Astrocyte (in vitro differentiated cells and primary cell): ENCODE measurements at places on chromosomes 6 and 20. TPM values are rescaled to one million over a fixed set of nuclear protein-coding genes. Genes with fewer than 3 reads are reported as not detected.

DNA sequence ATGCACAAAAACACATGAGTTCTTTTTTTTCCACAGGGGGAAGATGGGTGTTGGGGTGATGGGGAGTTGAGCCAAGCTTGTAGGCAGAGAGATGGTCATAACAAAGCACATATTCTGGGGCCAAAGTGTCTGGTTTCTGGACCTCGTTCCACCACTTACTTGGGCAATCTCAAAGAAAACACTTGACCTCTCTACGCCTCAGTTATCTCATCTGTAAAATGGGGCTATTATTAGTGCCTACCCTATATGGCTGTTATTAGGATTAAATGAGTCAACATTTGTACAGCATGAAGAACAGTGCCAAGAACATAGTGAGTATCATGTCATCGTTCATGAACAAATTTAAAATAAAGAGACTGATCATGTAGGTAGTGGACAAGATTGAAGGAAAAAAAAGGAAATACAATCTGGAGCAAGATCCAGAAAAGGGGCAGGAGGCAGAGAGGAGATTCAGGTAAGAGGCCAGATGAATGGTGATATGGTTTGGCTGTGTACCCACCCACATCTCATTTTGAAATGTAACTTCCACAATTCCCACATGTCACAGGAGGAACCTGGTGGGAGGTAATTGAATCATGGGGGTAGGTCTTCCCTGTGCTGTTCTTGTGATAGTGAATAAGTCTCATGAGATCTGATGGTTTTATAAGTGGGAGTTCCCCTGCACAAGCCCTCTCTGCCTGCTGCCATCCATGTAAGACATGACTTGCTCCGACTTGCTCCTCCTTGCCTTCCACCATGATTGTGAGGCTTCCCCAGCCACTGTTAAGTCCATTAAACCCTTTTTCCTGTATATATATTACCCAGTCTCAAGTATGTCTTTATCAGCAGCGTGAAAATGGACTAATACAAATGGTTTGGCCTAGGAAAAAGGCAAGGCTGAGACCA is 14.2 kb downstream of the EEF1E1 start:
- no peak overlapping the region for H3K27ac ChIP-seq
- H3K36me3 ChIP-seq = peaks cover 34% of the 10 kb centered on the region
- H3K4me3 ChIP-seq = no peak overlapping the region
- no peak for DNase-seq

- H3K36me3 ChIP-seq = peaks cover 83% of the 10 kb centered on the region
- DNase-seq = no peak
- H3K4me3 ChIP-seq = no peak overlapping the region
These were observed 7.7 kb downstream of the RBM39 start for GRCh38 chr20:35734374-35734773.

GRCh38 chr6:30875244-30876038 is 8.9 kb upstream of the DDR1 start:
- DNase-seq = no peak
- no peaks in the 10 kb centered on the region for H3K27me3 ChIP-seq
- H3K36me3 ChIP-seq = no peaks in the 10 kb centered on the region
- no peak overlapping the region for H3K4me3 ChIP-seq

The OR2J3 gene
- not detected in 2 replicates for total RNA-seq

The NFATC2 gene
- total RNA-seq = 3.9 and 4.1 TPM in 2 replicates

DNA sequence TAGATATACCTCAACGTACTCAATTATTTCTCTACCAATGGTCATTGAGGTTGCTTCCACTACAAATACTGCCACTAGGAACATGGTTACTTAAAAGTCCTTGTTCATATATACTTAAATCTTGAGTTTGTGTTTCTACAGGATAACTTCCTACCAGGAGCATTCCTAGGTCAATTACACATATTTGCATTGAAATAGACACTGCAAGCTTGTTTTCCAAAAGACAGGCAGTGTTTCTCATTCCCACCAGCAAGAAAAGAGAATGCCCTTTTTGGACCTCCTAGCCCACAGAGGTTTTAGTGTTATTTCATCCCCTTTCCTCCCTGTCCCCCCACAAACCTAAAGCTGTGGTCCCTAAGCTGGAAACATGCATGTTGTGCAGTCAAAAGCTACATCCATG is 177.3 kb downstream of the ID4 start:
- DNase-seq = no peak
- H3K4me3 ChIP-seq = no peak overlapping the region
- H3K36me3 ChIP-seq = no peaks in the 10 kb centered on the region
- no peaks in the 10 kb centered on the region for H3K27me3 ChIP-seq
- no peak overlapping the region for H3K27ac ChIP-seq

- DNase-seq = peak; percentile 28
- no peak overlapping the region for H3K27ac ChIP-seq
- no peak overlapping the region for H3K4me3 ChIP-seq
- no peaks in the 10 kb centered on the region for H3K27me3 ChIP-seq
- no peaks in the 10 kb centered on the region for H3K4me1 ChIP-seq
These were observed 36.9 kb upstream of the TRAF3IP2 start for GRCh38 chr6:111642463-111643158.

GRCh38 chr6:14371530-14371929 is 254.0 kb downstream of the CD83 start:
- H3K36me3 ChIP-seq = no peaks in the 10 kb centered on the region
- no peak for DNase-seq
- H3K27me3 ChIP-seq = no peaks in the 10 kb centered on the region
- no peak overlapping the region for H3K27ac ChIP-seq
- H3K4me1 ChIP-seq = no peaks in the 10 kb centered on the region

The DLK2 gene
- total RNA-seq = 0.41 and 0.68 TPM in 2 replicates

DNA sequence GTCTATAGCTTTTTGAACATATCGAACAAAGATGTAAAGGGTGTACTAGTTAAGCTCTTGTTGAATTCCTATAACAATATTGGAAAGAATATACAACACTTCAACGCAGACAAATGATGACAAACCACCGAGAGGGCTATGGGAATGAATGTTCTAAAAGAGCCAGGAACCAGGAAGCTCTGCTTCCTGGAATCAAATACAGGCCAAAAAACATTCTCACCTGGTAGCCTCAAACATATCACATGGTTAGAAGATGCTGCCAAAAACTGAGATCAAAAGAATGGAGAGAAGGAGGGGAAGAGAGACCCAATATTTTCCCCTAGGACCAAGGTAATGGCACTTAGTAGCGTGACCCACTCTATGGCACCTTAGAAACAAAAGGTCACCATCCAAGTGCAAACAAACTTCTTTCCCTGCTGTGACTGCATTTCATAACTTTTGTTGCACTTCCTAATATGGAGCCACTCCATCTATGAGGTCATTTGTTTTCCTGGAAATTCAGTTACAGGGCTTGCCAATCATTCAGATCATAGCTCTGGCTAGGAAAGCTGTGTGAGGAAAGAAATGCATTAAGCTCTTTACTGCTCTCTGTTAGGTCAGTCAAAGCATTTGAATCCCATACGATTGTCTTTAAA is 199.2 kb upstream of the NT5E start:
- no peaks in the 10 kb centered on the region for H3K27me3 ChIP-seq
- H3K36me3 ChIP-seq = no peaks in the 10 kb centered on the region
- no peak overlapping the region for H3K4me3 ChIP-seq
- no peaks in the 10 kb centered on the region for H3K4me1 ChIP-seq

The XKR7 gene
- total RNA-seq = 0.36 and 0.48 TPM in 2 replicates

GRCh38 chr20:1331801-1332453 is 3.0 kb upstream of the SDCBP2 start:
- H3K4me3 ChIP-seq = no peak overlapping the region
- no peaks in the 10 kb centered on the region for H3K36me3 ChIP-seq
- H3K27ac ChIP-seq = no peak overlapping the region
- H3K27me3 ChIP-seq = no peaks in the 10 kb centered on the region
- H3K4me1 ChIP-seq = peaks cover 19% of the 10 kb centered on the region
- DNase-seq = no peak

The RUNX2 gene
- total RNA-seq = 26.1 and 32.6 TPM in 2 replicates

The B3GAT2 gene
- total RNA-seq = not detected in 2 replicates

DNA sequence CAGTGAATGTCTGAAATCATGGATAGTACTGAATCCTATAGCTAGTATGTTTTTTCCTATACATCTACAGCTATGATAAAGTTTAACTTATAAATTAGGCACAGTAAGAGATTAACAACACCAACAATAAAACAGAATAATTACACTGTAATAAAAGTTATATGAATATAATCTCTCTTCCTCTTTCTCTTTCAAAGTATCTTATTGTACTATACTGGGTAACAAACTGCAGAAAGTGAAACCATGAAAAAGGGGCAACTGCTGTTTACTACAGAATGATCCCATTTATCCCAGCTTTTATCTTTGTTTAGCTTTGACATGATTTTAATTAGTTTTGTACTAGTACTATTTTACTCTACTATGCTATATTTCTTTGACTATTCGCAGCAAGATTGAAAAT is 25.8 kb downstream of the ESF1 start:
- peaks cover 11% of the 10 kb centered on the region for H3K36me3 ChIP-seq
- no peak overlapping the region for H3K27ac ChIP-seq
- H3K4me3 ChIP-seq = no peak overlapping the region
- no peaks in the 10 kb centered on the region for H3K27me3 ChIP-seq

DNA sequence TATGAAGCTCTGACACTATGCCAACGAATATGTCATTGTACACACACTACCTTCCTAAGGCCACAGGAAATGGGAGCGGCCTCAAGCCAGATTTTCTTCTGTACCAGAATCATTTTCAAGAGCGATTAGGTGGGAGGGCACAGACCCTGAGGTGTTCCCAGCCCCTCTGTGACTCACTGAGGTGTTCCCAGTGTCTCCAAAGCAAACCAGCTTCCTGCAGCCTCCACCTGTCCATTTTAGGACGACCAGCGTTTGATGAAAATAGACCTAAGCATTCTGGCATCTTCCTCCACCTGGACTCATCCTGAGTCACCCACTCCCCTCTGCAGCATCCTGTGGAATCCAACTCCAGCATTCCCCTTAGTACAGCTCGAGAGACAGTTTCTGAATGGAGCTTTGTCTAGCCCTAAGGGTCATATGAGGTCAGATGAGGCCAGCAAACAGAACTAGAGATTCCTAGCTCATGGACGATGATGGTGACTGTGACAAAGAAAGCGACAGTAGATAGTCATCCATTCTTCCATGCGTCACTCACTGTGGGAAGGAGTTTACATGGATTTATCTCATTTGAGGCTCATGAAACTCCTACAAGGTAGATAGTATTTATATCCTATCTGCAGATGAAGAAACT is 203.4 kb downstream of the PTPRT start:
- no peaks in the 10 kb centered on the region for H3K4me1 ChIP-seq
- no peaks in the 10 kb centered on the region for H3K36me3 ChIP-seq
- no peaks in the 10 kb centered on the region for H3K27me3 ChIP-seq
- no peak for DNase-seq
- no peak overlapping the region for H3K27ac ChIP-seq

- H3K36me3 ChIP-seq = no peaks in the 10 kb centered on the region
- DNase-seq = no peak
- H3K4me1 ChIP-seq = no peaks in the 10 kb centered on the region
- H3K4me3 ChIP-seq = no peak overlapping the region
These were observed 51.4 kb downstream of the ZBTB9 start for GRCh38 chr6:33505548-33506370.

The TCP11 gene
- not detected in 2 replicates for total RNA-seq

The SEMG1 gene
- total RNA-seq = not detected in 2 replicates

GRCh38 chr6:100452998-100453397 is 11.7 kb downstream of the SIM1 start:
- H3K4me3 ChIP-seq = no peak overlapping the region
- DNase-seq = no peak
- H3K27ac ChIP-seq = no peak overlapping the region
- H3K4me1 ChIP-seq = no peaks in the 10 kb centered on the region

The ZNF831 gene
- total RNA-seq = not detected in 2 replicates

The PRICKLE4 gene
- 3.1 and 3.4 TPM in 2 replicates for total RNA-seq

The LINC00237 gene
- not detected in 2 replicates for total RNA-seq

- peaks cover 31% of the 10 kb centered on the region for H3K4me1 ChIP-seq
- DNase-seq = peak; percentile 64
- H3K36me3 ChIP-seq = no peaks in the 10 kb centered on the region
- peak overlapping the region; percentile 43 for H3K27ac ChIP-seq
- H3K27me3 ChIP-seq = no peaks in the 10 kb centered on the region
These were observed 100.1 kb upstream of the COL21A1 start for GRCh38 chr6:56347526-56347925.

GRCh38 chr6:2266031-2266795 is 20.8 kb upstream of the GMDS start:
- no peak for DNase-seq
- no peaks in the 10 kb centered on the region for H3K4me1 ChIP-seq
- H3K27me3 ChIP-seq = no peaks in the 10 kb centered on the region
- H3K4me3 ChIP-seq = no peak overlapping the region

The EEF1A2 gene
- total RNA-seq = 31.8 and 37.6 TPM in 2 replicates

GRCh38 chr6:161701056-161701455 is 427.2 kb upstream of the AGPAT4 start:
- no peaks in the 10 kb centered on the region for H3K4me1 ChIP-seq
- no peaks in the 10 kb centered on the region for H3K36me3 ChIP-seq
- DNase-seq = no peak
- no peak overlapping the region for H3K27ac ChIP-seq
- no peaks in the 10 kb centered on the region for H3K27me3 ChIP-seq

DNA sequence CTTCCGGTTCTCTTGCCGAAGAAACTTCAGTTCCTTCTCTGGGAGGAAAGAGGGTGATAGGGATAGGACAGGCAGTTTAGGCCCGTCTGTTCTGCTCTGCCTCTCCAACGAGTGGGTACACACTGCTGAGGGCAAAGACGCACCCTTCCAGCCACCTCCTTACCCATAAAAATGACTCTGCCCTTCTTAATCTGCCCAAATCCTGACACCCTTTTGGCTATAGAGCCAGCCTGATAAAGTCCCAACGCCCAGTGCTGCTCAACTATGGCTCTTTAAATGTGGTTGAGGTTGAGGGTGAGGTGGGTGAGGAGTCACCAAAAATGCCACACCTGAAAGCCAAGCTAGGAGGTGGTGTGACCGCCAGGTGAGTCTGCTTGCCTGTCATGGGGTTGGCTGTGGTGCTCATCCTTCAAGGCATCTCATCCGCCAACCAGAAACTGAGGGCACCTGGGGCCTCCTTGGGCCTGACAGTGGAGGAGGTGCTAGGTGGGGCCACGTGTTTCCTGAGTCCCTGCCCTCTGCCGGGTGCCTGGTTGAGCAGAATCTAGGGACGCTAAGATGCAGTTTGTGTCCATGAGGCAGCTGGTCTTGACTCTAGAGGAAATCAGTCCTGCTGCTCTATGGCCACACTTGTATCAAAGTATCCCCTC is 16.3 kb downstream of the CCDC167 start:
- H3K4me1 ChIP-seq = no peaks in the 10 kb centered on the region
- DNase-seq = no peak
- no peaks in the 10 kb centered on the region for H3K27me3 ChIP-seq
- H3K36me3 ChIP-seq = peaks cover 5% of the 10 kb centered on the region
